Thyroid gland (tissue), 4 donors: ENCODE measurements at places on chromosomes 13 and 19.

- no peaks in the 10 kb centered on the region for H3K36me3 ChIP-seq
- DNase-seq, result peak; percentile 49
- H3K27ac ChIP-seq, result no peak overlapping the region
- H3K27me3 ChIP-seq, result no peaks in the 10 kb centered on the region
- H3K4me3 ChIP-seq, result no peak overlapping the region
- H3K4me1 ChIP-seq, result no peaks in the 10 kb centered on the region
These were observed 25.0 kb upstream of the FXYD3 start for GRCh38 chr19:35090506-35091214.

GRCh38 chr13:32039056-32039455 lies 7.5 kb downstream of the FRY start:
- no peak overlapping the region for H3K27ac ChIP-seq
- no peaks in the 10 kb centered on the region for H3K27me3 ChIP-seq
- no peaks in the 10 kb centered on the region for H3K36me3 ChIP-seq
- H3K4me3 ChIP-seq, result no peak overlapping the region

GRCh38 chr19:41918653-41919244 lies 9.5 kb downstream of the ERFL start:
- H3K36me3 ChIP-seq, result no peaks in the 10 kb centered on the region
- no peak overlapping the region for H3K4me3 ChIP-seq
- no peak for DNase-seq
- H3K4me1 ChIP-seq, result no peaks in the 10 kb centered on the region
- no peak overlapping the region for H3K27ac ChIP-seq

GRCh38 chr19:14830702-14831101 lies 4.3 kb downstream of the OR7A5 start:
- DNase-seq, result no peak
- no peaks in the 10 kb centered on the region for H3K27me3 ChIP-seq
- H3K4me1 ChIP-seq, result no peaks in the 10 kb centered on the region
- no peak overlapping the region for H3K27ac ChIP-seq
- H3K36me3 ChIP-seq, result no peaks in the 10 kb centered on the region

GRCh38 chr19:51242881-51243630 lies 7.8 kb upstream of the SIGLECL1 start:
- H3K4me3 ChIP-seq, result no peak overlapping the region
- H3K27ac ChIP-seq, result no peak overlapping the region
- no peak for DNase-seq
- no peaks in the 10 kb centered on the region for H3K36me3 ChIP-seq

GRCh38 chr19:47253467-47253881 lies 2.9 kb upstream of the CCDC9 start:
- DNase-seq, result no peak
- no peaks in the 10 kb centered on the region for H3K36me3 ChIP-seq
- no peak overlapping the region for H3K27ac ChIP-seq
- H3K4me3 ChIP-seq, result no peak overlapping the region

DNA sequence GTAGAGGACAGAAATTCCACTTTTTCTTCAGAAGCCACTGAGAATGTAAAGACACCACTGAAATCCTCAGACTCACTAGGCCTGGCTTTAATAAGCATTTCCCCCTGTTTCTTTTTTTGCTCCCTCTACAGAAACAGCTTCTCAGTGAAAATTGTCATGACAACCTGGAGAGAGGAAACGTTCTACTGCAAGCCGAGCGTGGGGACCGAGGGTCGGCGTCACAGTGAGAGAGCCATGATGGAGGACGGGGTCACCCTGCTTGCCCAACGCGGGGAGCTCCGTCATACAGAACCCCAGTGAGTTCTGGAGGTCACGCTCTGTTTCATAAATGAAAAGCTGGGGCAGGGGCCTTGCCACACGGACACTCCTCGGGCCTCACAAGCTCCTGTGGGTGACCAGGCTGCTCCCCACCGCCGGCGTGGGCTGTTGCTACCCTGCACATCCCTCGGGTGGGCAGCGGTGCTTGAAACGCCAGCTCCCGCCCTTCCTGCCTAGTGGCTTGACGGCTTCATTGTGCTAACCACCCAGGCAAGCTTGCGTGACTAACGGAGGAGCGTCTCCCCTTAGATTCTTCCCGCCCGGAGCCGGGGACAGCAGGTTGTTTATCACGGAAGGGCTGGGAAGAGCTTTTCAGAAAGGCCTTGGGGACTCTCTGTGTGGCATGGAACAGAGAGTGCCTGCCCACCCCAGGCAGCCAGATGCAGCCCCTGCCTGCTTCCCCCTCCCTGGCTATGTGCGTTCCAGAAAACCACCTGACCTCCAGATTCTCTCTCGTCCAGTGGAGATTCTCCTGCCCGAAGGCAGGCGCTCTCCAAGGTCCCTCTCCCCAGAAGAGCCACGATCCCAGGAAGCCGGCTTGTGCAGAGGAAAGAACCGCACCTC lies 153.6 kb downstream of the KATNAL1 start:
- H3K36me3 ChIP-seq, result no peaks in the 10 kb centered on the region
- no peak overlapping the region for H3K27ac ChIP-seq
- H3K4me3 ChIP-seq, result no peak overlapping the region
- no peaks in the 10 kb centered on the region for H3K4me1 ChIP-seq
- no peaks in the 10 kb centered on the region for H3K27me3 ChIP-seq
- DNase-seq, result peak; percentile 26

GRCh38 chr13:43303033-43303729 lies 279.8 kb downstream of the DNAJC15 start:
- H3K27me3 ChIP-seq, result no peaks in the 10 kb centered on the region
- H3K36me3 ChIP-seq, result no peaks in the 10 kb centered on the region
- DNase-seq, result peak; percentile 69
- peaks cover 7% of the 10 kb centered on the region for H3K4me1 ChIP-seq
- H3K27ac ChIP-seq, result no peak overlapping the region

DNA sequence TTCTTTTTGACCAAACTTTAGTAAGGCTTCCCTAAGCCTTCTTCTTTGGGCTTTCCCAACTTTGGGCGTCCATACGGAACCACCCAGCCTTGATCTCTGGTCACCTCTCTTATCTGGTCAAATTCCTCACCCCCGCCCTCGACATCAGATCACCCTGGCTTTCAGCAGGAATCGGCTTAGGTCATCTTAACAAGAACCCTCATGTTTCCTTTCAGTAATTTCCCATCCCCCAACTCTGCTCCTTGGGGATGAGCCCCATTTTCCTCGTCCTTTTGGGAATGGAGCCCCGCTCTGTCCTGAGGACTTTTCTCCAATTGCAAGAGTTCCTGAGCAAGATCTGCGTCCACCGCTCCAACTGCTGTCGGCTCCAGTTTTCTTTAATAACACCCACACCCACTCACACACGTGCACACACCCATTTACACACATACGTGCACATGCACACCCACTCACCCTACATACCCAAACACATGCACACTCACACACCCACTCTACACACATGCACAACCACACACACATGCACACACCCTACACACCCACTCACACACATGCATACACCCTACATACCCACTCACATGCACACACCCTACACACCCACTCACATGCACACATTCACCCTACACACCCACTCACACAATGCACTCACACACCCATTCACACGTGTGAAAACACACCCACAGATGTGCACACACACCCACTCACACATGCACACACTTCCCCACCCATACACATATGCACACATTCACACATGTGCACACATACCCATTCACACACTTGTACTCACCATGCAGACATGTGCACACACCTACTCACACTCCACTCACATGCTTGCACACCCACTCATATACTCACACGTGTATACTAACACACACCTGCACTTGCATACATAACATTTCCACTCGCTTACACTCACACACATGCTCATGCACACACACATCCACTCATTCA lies 87.0 kb upstream of the TM9SF2 start:
- no peak for DNase-seq
- no peak overlapping the region for H3K27ac ChIP-seq
- no peaks in the 10 kb centered on the region for H3K4me1 ChIP-seq
- H3K27me3 ChIP-seq, result no peaks in the 10 kb centered on the region
- no peak overlapping the region for H3K4me3 ChIP-seq
